ENCODE measurements at places on chromosomes 6 and 20. TPM values are rescaled to one million over a fixed set of nuclear protein-coding genes. Genes with fewer than 3 reads are reported as not detected.

DNA sequence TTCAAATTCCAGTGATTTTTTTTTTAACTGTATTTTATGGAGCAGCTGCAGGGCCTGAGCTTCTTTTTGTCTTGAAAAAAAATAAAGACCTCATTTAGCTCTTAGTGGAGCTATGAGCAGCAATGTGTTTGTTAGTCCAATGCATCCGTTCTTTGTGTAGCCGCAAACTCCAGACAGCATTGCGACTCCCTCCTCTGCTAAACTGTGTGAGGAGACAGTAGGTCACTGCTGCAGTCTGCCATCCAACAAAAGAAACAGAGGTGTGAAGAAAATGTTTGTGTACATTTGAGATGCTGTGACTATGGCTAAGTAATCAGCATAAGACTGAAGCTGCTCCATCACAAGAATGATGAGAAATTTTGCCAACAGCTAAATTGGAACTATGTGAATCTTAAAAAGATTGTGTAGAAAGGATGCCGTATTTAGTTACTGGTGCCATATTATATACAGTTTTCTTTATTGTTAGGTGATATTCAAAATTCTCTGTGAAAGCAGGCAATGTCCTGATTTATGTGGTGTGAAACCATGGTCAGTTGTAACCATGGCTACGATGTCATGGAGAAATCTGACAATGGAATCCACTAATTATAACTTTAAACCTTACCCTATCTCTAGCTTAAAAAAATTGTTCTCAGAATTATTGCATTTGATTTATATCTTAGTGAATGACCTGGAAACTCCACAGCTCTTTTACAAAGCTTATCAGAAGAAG, 428.8 kb upstream of the EPHA7 start:
- no peak for DNase-seq

DNA sequence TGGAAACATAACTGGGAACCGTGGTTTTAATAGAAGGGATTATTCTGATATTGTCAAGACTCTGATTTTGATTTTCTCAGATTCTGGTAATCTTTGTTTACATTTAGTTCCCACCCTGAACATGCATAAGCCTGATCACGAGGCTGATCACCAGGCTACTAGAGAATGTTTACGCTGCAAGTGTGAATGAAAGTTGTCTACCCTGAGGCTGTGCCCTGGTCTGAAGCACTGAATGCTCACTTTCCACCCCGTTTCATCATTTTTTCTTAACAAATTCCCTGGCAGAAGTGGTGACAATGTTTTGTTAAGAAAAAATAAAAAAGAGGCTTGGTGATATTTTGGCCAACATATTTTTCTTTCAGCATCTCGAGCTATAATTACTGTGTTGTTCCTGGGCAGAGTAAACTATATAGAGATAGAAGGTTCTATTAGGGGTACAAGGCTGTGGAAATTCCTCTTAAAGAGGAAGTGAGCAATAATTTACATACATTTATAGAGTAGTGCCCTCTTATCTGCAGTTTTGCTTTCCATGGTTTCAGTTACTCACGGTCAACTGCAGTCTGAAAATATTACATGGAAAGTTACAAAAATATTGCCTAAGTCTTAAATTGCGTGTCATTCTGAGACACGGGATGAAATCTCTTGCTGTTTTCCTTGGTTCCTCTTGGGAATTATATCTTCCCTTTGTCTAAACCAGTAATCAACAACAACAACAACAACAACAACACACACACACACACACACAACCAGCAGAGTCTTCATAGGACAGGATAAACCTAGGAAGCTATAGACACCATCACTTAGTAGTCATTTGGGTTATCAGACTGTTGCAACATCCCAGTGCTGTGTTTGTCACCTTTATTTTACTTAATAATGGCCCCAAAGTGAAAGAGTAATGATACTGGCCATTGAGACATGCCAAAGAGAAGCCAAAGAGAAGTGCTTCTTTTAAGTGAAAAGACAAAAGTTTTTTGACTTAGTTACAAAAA, 566.6 kb upstream of the CITED2 start:
- no peak for DNase-seq

- DNase-seq, result no peak
These were observed 117.3 kb downstream of the QRSL1 start for GRCh38 chr6:106746652-106747051.

GRCh38 chr20:658202-658601, 5.2 kb upstream of the SRXN1 start:
- DNase-seq, result no peak

- no peak for DNase-seq
These were observed 8.0 kb upstream of the SIRPD start for GRCh38 chr20:1565461-1565860.

GRCh38 chr6:11773013-11773412, 5.6 kb downstream of the ADTRP start:
- no peak for DNase-seq

- no peak for DNase-seq
These were observed 57.0 kb downstream of the UBE3D start for GRCh38 chr6:83008626-83009025.

- DNase-seq, result no peak
These were observed 12.2 kb downstream of the SAYSD1 start for GRCh38 chr6:39102821-39103136.

DNA sequence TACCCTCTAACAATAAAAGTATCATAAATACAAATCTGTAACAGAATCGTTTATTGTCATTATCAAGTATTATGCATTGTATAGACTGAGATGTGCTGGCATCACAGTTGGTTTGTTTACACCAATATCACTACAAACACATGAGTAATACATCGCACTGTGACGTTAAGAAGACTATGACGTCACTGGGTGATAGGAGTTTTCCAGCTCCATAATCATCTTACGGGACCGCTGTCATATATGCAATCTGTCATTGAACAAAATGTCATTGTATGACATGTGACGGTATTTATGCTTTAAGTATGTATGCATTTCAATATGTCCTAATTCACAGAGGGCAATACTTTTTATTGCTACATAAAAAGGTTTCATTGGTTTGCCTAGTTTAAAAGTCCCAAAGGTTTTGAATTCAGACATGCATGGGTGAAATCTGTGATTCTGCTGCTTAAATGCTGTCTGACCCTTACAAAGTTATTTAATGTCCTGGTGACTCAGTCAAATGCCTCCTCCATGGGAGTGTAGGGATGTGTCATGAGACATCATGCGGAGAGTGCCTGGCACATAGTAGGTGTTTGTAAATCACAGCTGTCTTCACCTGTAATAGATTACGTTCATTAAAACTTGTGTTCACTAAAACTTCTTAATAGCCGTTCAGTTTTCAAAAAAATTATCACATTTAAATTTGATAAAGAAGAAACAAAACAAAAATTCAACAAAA, 160.7 kb upstream of the PDE10A start:
- no peak for DNase-seq

GRCh38 chr6:146892613-146893401, 294.0 kb downstream of the ADGB start:
- DNase-seq, result no peak

DNA sequence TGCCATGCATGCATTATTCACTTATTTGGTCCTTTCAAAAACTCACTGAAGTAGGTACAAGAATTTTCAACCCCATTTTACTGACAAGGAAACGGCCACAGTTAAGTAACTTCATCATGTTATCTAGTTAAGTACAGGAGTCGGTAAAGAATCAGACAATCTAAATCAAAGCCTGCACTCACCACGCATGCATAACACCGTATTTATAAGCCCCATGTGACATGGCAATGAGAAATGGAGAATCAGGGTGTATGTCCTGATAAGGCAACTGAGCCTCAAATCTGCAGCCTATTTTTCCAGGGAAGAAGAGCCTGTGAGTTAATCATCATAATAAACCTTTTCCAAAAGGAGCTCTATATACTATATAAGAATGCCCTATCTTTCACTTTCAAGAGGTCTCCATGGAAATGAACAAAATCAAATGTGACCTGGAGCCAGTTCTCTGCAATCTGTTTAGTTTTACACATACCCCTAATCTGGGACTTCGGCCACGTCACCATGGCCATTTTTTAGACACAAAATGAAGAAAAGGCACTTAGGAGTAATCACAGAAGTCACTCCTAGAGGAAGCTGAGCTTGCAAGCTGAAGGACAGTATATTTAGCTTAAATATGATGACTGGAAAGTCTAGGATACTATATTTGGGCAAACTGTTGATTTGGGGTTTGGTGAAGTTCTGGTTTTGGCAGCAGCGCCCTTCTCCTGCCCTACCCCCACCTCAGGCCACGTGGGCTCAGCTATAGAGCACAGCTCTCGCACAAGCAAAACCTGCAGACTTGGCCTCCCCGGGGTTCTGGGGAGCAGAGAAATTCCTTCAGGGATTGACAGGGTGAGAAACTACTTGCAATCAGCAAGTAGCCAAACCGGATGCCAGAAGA, 19.2 kb downstream of the TRAM2 start:
- DNase-seq, result no peak

GRCh38 chr6:6771964-6772363, 183.4 kb downstream of the LY86 start:
- DNase-seq, result no peak

- no peak for DNase-seq
These were observed 95.5 kb upstream of the AGPAT4 start for GRCh38 chr6:161369339-161369738.

DNA sequence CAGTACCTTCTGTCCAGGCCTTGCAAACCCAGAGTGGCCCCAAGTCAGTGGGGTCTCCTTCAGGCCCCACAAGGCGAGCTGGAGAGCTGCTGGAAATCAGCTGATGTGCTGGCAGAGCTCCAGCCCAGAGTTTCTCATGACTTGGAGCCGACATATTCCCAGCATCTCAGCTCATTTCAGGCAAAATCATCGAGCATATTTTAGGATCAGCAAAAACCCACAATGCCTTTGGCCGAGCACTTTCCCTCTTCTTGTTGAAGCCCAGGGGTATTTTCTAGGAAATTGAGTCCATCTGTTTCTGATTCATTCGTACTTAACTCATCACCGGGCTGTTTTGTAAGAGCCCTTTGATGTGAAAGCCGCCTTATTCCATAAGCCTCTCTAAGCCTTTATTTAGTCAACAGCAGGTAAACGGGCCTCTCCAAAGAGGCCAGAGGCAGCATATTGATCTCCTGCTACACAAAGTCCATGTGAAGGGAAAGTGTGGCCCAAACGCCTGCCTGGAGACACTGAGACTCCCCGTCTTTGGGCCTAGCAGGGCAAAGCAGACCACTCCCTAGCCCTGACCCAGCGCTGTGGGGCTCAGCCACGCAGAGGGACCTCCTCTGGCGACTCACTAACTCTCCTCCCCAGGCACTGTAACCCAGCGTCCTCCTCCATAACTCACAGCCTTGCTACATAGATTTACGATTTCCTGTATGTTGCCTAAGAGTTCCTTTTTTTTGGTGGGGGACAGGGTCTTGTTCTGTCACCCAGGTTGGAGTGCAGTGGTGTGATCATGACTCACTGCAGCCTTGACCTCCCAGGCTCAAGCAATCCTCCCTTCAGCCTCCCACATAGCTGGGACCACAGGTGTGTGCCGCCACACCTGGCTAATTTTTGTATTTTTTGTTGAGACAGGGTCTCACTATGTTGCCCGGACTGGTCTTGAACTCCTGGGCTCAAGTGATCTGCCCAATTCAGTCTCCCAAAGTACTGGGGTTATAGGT, 12.1 kb upstream of the C20orf203 start:
- no peak for DNase-seq

- DNase-seq, result no peak
These were observed 51.0 kb upstream of the FBXO30 start for GRCh38 chr6:145865595-145865994.

DNA sequence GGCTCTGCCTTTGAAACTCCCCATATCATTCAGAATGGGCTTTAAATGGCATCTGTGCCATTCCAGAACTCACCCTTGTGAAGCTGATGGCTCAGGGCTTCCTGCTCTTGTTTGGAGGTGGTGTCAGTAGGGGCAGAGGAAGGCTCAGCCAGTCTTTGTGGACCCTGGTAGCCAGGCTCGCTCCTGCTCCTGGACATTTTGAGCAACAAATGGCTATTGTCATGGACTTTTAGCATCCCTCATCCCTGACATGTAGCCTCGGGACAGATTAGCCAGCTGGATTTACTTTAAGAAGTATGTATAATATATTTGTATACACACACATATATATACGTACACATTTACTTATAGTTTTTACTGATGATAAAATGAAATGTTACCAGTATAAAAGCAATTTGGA, 104.1 kb downstream of the UST start:
- DNase-seq, result no peak

The C6orf15 gene
- total RNA-seq, result not detected

The TFAP2D gene
- total RNA-seq, result not detected

The CST5 gene
- total RNA-seq, result not detected

The CRISP2 gene
- 0.60 TPM for total RNA-seq
